Fibroblast of the aortic adventitia (primary cell): ENCODE measurements at places on chromosomes 3 and 15.

DNA sequence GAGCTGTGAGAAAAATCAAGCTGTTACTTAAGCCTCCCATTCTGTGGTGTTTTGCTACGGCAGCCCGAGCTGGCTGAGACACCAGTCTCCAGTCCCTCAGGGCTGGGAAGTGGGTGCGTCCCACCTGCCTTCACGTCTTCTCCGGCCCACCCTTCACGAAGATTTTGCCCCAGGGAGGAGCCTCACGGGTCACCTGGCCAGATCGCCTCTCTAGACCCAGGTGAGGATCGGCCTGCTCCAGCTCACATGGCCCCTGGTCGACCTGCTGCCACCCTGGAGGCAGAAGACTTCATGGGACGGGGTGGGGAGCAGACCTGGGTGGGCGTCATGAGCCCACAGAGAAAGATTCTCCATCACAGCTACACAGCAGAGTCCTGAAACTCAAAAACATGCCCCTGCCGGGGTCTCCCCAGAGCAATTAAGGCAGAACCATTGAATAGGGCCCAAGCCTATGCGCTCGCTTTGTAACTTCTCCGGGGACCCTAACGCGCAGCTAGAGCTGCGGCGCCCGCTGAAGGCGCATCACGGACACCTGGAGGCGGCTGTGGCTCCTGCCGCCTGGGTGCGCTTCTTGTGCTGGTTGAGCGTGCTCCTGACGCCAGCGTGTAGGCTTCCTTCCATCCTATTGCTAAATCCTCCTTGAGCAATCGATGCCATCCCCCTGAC lies 92.6 kb upstream of the ALDH1A3 start:
- no peak for DNase-seq

GRCh38 chr3:162525771-162526170 lies 1029.2 kb downstream of the OTOL1 start:
- DNase-seq = no peak

DNA sequence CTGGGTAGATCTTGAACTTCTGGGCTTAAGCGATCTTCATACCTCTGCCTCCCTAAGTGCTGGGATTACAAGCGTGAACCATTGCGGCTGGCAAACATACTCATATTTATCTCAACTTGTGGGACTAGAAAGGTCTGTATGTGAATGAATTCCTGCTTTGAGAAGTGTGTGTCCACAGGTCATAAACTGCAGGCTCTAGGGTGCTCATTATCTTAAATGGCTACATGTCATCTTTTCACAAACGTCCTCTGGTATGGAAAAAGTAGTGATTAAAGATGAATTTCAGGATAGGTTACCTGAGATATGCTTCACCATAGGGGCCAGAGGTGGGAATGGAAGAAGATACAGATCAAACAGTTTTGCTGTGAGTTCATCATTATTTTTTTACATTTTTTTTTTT lies 7.8 kb upstream of the HDAC11 start:
- no peak for DNase-seq

DNA sequence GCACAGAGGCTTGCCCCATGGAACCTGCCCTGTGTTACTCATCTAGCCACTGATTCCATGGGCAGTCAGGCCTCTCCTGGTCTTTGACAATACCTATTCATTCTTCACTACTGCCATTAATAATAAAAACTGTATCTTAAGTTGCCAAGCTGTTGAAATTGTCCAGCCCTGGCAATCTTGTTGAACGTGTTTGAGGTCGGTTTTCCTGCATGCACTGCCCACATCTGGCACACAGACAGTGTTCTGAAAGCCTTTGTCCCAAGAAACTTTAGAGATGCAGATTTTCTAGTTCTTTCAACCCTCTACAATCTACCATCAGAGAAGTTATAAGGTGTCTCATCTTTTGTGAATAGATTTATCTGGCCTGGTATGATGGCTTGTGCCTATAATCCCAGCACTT lies 567.2 kb upstream of the NECTIN3 start:
- no peak for DNase-seq

- no peak for DNase-seq
Measured at GRCh38 chr15:101316529-101316928, 21.5 kb upstream of the SNRPA1 start.

- DNase-seq = no peak
Measured at GRCh38 chr3:53661480-53661879, 167.1 kb downstream of the CACNA1D start.

- DNase-seq = peak; percentile 13
Measured at GRCh38 chr3:66378256-66378655, 122.6 kb downstream of the LRIG1 start.

- DNase-seq = no peak
Measured at GRCh38 chr3:117537949-117538348, 828.4 kb downstream of the TUSC7 start.

DNA sequence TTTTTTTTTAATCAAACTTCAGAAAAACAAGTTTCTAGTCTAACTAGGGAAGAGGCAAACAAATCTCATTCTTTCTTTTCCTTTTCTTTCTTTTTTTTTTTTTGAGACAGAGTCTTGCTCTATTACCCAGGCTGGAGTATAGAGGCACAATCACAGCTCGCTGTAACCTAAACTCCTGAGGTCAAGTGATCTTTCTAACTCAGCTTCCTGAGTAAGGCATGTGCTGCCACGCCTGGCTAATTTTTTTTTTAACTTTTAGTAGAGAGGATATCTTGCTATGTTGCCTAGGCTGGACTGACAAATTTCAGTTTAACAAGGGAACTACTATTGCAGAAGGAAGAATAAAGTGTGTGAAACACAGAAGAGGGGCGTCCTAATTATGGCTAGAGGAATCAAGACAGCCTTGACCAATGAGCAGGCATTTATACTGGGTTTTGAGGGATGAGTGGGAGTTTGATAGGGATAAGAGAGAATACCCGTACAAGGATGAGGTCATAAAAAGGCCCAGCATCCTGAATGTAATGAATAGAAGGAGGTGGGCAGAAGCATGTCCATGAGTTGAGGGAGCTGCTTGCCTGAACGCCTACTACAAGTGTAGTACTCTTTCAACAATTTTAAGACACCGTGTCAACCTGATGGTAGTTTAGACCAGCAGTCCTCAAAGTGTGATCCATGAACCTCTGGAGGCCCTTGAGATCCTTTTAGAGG lies 6.7 kb upstream of the ZFAND6 start:
- DNase-seq = no peak

DNA sequence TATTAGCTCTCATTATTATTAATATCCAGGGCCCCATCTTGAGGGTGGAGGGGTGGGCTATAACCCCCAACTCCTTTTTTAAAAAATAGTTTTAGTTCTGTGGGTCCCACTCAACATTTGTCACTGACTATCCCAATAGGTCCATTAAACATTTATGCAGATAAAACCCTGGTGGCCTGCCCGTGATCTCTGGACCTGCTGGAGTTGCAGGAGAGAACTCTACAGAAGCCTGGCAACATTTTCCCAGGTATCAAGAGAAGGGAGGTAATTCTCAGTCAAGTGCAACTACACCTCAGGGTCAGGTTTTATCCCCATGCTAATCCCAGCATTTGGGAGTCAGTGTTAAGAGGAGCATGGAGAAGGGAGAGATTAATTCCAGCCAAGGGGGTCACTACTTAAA lies 264.4 kb upstream of the PROK2 start:
- no peak for DNase-seq

DNA sequence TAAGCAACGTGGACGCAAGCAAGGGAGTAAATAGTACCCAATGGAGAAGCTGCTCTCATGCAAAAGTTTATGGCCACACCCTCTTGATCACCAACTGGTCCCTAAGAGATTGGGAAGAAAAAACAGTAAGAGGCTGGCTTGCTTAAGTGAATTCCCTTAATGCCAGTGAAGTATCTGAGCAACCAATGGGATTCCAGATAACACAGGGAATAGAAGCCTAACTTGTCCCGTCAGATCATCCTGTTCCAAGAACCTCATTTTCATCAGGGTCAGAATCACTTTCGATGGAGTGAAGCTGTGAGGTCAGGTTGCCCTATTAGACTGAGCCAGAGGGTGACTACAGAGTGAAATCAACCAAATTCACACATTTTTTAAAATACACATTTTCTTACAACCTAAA lies 104.3 kb downstream of the CD47 start:
- peak; percentile 79 for DNase-seq
